ENCODE measurements at places on chromosomes 12 and 14. TPM values are rescaled to one million over a fixed set of nuclear protein-coding genes. Genes with fewer than 3 reads are reported as not detected.

The OTOGL gene
- not detected for polyA plus RNA-seq

DNA sequence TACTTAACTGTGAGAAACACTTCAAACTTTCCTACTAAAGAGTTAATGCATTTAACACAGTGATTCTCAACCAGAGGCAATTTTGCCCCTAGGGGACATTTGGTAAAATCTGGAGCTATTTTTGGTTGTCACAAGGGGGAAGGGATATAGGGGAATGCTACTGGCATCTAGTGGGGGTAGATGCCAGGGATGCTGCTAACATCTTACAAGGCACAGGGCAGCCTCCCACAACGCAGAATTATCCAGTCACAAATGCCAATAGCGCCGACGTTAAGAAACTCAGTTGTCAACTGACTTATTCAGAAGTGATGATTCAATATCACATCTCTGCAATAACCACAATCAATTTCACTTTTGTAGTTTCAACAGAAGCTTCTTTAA, 2.0 kb downstream of the EEA1 start:
- DNase-seq, result peak; percentile 62

DNA sequence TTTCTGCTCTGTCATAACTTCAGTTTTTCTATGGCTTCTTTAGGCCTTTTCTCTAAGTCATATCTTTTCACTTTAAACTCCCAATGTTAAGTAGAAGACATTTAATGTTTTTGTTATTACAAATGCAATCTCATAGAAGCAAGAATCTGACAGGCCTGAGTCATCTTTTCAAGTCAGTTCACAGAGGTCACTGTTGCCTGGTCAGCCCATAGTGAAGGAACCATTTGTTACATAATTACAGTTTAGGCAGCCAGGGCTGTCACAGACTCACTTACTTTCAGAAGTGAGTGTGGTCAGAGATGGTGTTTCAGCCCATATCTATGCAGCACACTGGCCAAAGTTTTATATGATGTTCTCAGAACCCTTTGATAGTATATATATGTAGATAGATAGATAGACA, 46.5 kb downstream of the CCER1 start:
- no peak for DNase-seq

- DNase-seq, result no peak
Measured at GRCh38 chr14:36452860-36453259, 67.2 kb downstream of the NKX2-1 start.

DNA sequence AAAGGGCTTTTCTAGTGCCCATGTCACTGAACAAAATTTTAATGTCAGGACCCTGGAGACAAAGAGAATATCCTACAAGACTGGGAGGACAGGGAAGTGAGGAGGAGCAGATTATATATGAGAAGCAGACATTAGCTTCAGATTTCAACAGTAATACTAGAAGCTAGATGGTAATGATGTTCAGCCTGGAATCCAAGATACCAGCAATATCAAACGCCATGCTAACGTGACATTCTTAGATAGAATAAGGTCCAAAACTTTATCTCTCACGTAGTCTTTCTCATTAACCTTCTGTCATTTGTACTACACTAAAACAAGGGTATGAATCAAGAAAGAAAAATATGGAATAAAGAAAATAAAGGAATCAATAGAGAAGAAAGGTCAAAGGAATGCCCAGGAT, 18.7 kb downstream of the SOS2 start:
- no peak for DNase-seq

DNA sequence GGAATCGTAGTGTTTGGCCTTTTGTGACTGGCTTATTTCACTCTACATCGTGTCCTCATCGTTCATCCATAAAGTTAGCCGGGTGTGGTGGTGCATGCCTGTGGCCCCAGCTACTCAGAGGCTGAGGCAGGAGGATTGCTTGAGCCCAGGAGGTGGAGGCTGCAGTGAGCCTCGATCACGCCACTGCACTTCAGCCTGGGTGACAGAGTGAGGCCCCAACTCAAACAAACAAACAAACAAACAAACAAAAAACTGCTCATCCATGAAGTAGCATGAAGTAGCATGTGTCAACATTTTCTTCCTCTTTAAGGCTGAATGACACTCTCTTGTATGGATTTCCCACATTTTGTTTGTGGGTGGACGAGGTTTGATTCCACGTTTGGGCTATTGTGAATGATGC, 44.0 kb upstream of the MEG3 start:
- DNase-seq, result no peak

DNA sequence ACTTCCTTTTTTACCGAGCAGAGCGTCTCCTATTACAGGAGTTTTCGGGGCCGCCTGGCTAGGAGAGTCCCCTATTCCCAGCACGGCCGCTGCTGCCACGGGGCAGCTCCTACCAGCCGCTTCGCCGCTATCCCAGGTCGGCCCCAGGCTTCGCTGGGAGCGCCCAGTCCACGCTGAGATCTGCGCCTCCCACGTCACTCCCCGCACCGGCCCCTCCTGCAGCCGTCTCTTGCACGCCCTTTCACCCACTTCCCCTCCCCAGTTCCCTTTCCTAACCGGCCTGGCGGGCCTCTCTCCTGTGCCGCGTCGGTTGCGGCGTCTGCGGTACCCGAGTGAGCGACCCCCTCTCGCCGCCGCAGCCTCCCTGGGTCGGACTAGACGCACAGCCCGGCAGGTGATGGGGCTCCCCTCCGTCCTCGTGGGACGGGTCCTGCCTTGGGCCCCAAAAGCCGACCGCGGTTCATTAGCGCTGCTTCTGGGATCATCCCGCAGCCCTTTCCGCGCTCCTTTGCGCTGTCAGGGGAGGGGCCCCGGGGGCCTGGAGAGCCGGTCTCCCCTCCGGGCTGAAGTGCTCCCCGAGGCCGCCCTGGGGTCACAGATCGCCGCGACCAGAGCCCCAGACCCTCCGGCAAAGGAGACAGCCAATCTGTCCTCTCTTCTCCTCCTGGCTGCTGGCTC, 1318.4 kb downstream of the TMEM121 start:
- peak; percentile 56 for DNase-seq

DNA sequence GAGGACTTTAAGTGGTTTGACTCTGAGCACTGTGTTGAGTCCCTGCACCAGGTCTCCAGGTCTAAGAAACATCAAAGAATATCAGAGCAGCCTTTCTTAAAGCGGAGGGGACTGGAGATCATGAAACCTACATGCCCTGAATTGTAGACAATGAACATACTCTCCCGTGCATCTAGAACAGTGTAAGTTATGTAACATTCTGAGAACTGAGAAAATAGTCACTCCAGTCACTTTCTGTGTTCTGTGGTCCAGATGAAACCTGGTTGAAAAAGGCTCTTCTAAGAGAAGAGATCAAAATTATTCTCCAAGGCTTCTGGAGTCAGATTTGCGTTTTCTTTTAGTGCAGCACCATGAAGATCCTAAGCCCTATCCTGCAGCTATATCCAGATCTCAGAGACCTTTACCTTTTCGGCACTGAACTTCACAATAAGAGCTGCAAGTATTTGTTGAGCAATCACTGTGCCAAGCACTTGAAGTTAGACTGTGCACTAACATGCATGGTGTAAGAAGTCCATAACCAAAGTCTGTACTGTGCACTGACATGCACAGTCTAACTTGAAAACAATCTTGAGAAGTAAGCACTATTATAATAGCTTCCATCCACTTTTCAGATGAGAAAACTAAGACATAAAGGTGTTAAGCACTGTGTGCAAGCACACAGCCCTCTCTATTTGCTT, 65.6 kb upstream of the TMEM263 start:
- DNase-seq, result no peak

GRCh38 chr14:95301527-95302187, 18.1 kb downstream of the CLMN start:
- no peak for DNase-seq

- DNase-seq, result no peak
Measured at GRCh38 chr12:67694306-67694900, 45.9 kb downstream of the DYRK2 start.

GRCh38 chr12:2215709-2216560, 163.1 kb downstream of the CACNA1C start:
- no peak for DNase-seq

The SALL2 gene
- polyA plus RNA-seq, result 2.1 TPM

The GLI1 gene
- polyA plus RNA-seq, result 0.23 TPM

- no peak for DNase-seq
Measured at GRCh38 chr12:108821407-108822397, 35.7 kb downstream of the SSH1 start.

DNA sequence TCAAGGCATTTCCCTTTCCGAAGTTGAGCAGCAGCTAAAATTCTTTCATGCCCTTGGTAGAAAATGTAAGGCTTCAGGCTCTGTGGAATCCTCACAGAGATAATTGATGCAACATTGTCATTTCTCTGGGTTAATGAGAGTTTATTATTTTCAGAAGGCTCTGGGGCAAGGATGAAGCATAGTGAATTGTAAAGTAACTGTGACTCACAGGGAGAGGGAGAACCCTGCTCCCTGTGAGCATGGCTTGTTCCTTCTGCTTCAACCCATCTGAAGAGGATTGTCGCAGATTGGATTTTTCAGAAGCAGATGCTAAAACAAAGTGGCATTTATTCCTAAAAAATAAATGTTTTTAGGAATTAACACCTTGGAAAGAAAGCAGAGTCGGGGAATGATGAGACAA, 41.2 kb downstream of the APOBEC1 start:
- DNase-seq, result no peak

GRCh38 chr14:101862177-101862576, 100.7 kb downstream of the PPP2R5C start:
- DNase-seq, result no peak

DNA sequence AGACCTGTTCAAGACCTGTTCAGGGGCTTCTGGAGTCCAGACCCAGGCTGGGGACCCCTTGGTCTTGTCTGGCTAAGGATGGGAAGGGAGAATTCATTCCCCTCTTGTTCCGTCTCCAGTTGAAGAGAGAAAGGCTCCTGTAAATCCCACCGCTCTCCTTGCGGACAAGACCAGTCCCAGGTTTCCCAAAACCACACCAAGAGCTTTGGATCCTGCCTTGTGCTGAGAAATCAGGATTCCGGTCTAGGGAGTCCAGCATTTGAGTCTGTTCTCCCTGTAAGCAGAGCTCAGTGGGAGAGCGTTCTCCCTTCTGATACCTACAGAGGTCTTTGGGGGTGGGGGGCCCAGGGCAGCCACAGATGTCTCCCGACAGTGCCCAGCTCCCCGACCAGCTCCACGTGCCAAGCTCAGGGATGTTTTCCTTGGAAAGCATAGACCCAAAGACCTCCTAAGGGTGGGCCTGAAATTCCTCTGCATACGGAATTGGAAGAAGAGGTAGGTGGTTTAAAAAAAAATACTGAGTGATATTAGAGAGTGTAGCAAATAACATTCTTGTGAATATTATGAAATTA, 1.9 kb downstream of the HOXC13 start:
- DNase-seq, result no peak

The TPI1 gene
- polyA plus RNA-seq, result 512 TPM

The PTCSC3 gene
- not detected for polyA plus RNA-seq

GRCh38 chr12:100578923-100579322, 5.4 kb downstream of the GAS2L3 start:
- no peak for DNase-seq

GRCh38 chr12:108618079-108618952, 15.4 kb downstream of the SELPLG start:
- peak; percentile 76 for DNase-seq

DNA sequence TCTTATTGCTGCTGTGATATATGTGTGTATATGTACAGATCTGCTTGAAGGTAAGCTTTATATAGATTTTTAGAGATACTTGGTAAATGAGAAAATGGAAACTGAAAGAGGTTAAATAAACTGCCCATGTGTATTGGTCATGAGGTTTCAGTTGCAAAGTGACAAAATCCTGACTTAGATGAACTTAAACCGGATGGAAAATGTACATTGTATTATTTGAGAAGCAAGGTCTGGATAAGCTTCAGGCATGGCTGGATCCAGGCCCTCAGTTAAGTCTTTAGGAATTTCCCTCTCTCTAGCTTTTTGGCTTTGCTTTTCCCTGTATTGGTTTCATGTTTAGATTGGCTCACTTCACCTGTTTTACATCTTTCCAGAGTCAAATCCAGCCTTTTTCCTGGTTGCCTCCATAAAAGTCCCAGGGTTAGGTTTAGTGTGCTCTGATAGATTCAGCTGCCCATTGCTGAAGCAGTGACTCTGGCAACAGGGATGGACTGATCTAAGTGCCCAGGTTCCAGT, 21.0 kb upstream of the MAP1LC3B2 start:
- no peak for DNase-seq

DNA sequence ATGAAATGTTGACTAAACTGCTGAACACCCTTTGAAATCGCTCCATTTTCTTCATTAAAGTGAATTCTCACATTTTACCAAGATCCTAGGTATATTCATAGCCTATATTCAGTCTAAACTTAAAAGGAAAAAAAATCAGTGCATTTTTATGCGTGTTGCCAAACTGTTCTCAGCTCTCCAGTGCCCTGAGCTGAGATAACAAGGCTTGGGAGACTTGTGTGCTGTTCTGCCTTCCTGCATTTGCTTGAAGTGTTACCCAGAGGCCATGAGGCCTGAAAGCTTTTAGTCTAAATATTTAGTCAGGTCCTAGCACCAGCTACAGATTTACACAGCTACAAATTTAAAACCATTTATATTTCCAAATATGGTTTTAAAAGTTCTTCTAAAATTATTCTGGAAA, 8.6 kb upstream of the PALS1 start:
- no peak for DNase-seq

GRCh38 chr12:10363914-10364814, 25.7 kb downstream of the KLRK1 start:
- no peak for DNase-seq

- no peak for DNase-seq
Measured at GRCh38 chr12:52247622-52248540, 14.8 kb downstream of the KRT7 start.

GRCh38 chr14:89304972-89305703, 111.9 kb downstream of the FOXN3 start:
- DNase-seq, result peak; percentile 14

- DNase-seq, result peak; percentile 26
Measured at GRCh38 chr12:112381406-112381882, 787 bp downstream of the HECTD4 start.

The PRR4 gene
- 1.1 TPM for polyA plus RNA-seq

The GLIPR1 gene
- polyA plus RNA-seq, result 167 TPM

DNA sequence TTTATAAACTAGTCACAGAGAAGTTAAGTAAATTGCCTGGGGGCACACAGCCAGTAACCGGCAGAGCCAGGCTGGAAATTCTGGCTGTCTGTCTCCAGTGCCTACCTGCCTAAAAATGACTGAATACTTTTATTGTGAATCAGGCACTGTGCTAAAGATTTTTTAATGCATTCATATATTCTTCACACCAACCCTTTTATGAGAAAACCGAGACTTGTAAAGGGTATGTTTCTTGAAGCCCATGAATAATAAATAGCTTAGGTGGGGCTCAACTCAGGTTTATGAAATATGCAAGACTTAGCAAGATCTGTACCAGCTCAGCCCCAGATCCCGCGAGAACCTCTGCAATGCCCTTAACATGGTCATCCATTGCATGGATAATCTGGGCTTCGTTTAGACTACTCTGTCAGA, 60.8 kb downstream of the TMCC3 start:
- DNase-seq, result no peak

The TRIAP1 gene
- 61.1 TPM for polyA plus RNA-seq

The RIPK3 gene
- 14.9 TPM for polyA plus RNA-seq

Measured in CD4-positive, CD25-positive, alpha-beta regulatory T cell (primary cell).